Spleen (tissue), 13 donors: ENCODE measurements at places on chromosomes 11 and 22. TPM values are rescaled to one million over a fixed set of nuclear protein-coding genes. Genes with fewer than 3 reads are reported as not detected.
A peak's percentile ranks its signal among the peaks of the same experiment; 100 is the strongest.

DNA sequence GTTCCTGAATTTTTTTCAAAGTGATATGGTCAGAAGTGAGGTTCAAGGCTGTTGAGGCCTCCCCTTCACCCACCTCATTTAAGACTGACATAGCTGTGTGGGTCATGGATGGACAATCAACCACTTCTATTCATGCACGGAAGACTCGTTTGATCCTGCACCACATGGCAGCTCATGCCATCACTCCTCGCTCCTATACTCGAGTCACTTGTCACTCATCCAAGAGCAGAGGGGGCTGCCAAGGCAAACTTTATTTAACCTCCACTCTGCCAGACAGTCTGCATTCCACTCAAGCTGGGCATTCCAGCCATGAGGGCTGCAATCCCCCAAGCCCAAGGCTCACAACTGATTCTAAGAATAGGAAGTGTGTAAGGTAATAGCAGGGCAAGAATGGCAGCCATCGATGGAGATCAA is 34.1 kb downstream of the SNX19 start:
- H3K27ac ChIP-seq, result no peak overlapping the region
- no peak for DNase-seq
- no peaks in the 10 kb centered on the region for H3K4me1 ChIP-seq
- H3K4me3 ChIP-seq, result no peak overlapping the region
- no peaks in the 10 kb centered on the region for H3K27me3 ChIP-seq
- H3K36me3 ChIP-seq, result peaks cover 100% of the 10 kb centered on the region

GRCh38 chr22:35367331-35367886 is 13.5 kb upstream of the HMOX1 start:
- DNase-seq, result no peak
- peaks cover 71% of the 10 kb centered on the region for H3K4me1 ChIP-seq
- no peaks in the 10 kb centered on the region for H3K36me3 ChIP-seq
- H3K27me3 ChIP-seq, result no peaks in the 10 kb centered on the region
- H3K4me3 ChIP-seq, result no peak overlapping the region

Gene PHETA2
- total RNA-seq, result 6.8 TPM

GRCh38 chr11:129987950-129988349 is 14.7 kb downstream of the PRDM10 start:
- no peak overlapping the region for H3K4me3 ChIP-seq
- no peaks in the 10 kb centered on the region for H3K4me1 ChIP-seq

DNA sequence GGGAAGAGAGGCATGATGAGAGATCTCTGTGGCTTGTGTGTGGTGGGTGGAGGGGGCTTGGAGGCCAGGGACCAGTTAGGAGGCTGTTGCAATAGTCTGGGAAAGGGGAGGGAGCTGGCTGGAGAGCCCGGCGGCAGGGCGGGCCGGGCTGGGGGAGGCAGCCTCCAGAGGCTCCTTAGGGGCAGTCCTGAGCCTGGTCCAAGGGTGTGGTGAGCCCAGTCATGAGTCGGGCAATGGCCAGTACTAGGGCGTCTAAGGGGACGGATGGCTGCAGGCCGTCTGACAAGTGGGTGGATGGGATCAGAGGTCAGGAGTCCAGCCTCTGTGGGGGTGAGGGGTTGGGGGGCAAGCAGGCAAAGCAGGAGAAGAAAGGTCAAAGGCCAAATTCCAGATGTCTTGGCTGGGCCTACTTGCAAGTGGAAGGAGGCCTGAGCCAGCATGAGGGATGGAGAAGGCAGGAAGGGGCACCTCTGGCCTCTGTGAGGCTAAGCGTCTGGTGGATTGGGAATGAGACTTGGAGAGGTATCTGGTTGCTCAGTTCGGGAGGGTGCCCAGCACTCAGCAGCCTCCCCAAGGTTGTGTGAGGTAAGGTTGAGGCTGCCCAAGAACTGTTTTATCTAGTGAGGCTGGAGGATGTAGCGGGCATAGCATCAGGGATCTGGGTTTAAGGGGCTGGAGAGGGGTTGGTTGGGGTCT is 6.0 kb upstream of the CD248 start:
- H3K27ac ChIP-seq, result no peak overlapping the region
- no peak overlapping the region for H3K4me3 ChIP-seq
- H3K4me1 ChIP-seq, result peaks cover 10% of the 10 kb centered on the region
- no peaks in the 10 kb centered on the region for H3K36me3 ChIP-seq

DNA sequence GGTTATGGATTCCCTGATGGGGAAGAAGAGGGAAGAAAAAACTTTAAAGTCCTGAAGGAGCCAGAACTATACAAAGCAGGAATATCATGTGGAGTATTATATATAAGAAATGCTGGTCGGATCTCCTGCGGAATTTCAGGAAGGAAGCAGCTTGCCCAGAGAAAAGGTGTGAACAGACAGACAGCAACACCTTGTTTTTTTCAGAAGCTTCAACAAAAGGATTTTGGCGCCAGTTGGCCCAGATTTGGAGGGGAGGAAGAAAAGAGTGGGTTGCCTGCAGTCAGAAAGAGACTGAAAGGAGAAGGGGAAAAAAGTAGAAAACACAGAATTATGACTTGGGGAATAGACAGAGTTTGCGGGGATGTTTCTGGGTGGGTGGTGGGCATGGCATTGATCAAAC is 45.2 kb downstream of the SEZ6L start:
- no peak overlapping the region for H3K27ac ChIP-seq
- no peaks in the 10 kb centered on the region for H3K4me1 ChIP-seq
- no peaks in the 10 kb centered on the region for H3K36me3 ChIP-seq
- no peak for DNase-seq

- peaks cover 93% of the 10 kb centered on the region for H3K36me3 ChIP-seq
- H3K27ac ChIP-seq, result no peak overlapping the region
- no peaks in the 10 kb centered on the region for H3K27me3 ChIP-seq
Observed at GRCh38 chr11:764322-765024, 12.8 kb downstream of the GATD1 start.

GRCh38 chr11:110479108-110480101 is 49.7 kb downstream of the FDX1 start:
- H3K27ac ChIP-seq, result peak overlapping the region; percentile 44
- H3K4me3 ChIP-seq, result no peak overlapping the region
- H3K27me3 ChIP-seq, result no peaks in the 10 kb centered on the region
- peaks cover 6% of the 10 kb centered on the region for H3K4me1 ChIP-seq
